Osteoblast (primary cell): ENCODE measurements at places on chromosomes 13 and 19. TPM values are rescaled to one million over a fixed set of nuclear protein-coding genes. Genes with fewer than 3 reads are reported as not detected.
A peak's percentile ranks its signal among the peaks of the same experiment; 100 is the strongest.

DNA sequence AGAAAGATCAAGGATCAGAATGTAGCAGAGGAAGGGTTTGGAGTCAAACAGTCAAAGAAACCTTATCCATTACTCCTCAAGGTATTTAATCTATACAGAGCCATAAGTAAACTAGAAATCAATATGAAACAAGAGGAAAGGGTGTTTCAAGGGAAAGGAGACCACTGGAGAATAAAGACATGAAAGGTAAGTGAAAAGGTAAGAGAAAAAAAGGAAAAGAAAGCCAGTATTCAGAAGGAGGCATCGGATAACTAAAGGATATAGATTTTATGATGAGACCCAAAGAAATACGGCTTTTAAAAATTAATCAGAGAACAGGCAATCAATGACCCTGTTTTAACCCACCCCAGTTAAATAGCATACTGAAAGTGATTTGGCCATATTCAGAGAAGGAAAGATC is 438.7 kb upstream of the MIR17HG start:
- no peaks in the 10 kb centered on the region for H3K27me3 ChIP-seq
- DNase-seq: no peak
- no peak overlapping the region for H3K27ac ChIP-seq

GRCh38 chr19:45245334-45245787 is at the start of gene EXOC3L2:
EXOC3L2 (minus strand) TSS chr19:45245407; CDS start chr19:45239045, 6,362 bp downstream.
- H3K4me3 ChIP-seq: no peak within 1 kb of the TSS
- H3K27ac ChIP-seq: no peak within 1 kb of the TSS
- H3K36me3 ChIP-seq: no peaks in the 10 kb centered on the region

DNA sequence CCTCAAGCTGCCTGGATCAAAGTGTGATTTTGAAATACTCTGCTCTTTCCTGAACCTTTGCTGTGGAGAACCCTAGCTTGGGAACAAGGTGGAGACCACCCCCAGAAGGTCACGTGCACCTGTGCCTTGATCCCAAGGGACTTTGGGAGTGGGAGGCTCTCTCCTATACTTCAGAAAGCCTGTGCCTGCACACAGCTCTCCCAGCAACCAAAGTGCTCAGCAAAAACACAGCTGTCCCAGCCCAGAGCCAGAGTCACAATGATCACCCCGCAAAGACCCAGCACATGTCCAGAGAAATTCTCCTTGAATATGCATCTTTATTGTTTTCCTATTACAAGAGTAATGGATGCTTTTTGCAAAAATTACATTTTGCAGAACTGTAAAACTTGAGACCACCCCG is 43.4 kb downstream of the TNFRSF19 start:
- peaks cover 46% of the 10 kb centered on the region for H3K4me1 ChIP-seq
- no peak for DNase-seq
- peaks cover 1% of the 10 kb centered on the region for H3K36me3 ChIP-seq
- H3K27me3 ChIP-seq: no peaks in the 10 kb centered on the region

GRCh38 chr13:45367358-45367757 is 26.4 kb upstream of the TPT1 start:
- DNase-seq: peak; percentile 93
- no peaks in the 10 kb centered on the region for H3K27me3 ChIP-seq
- peaks cover 7% of the 10 kb centered on the region for H3K4me1 ChIP-seq
- H3K36me3 ChIP-seq: peaks cover 17% of the 10 kb centered on the region
- H3K4me3 ChIP-seq: no peak overlapping the region

- H3K4me1 ChIP-seq: peaks cover 26% of the 10 kb centered on the region
- no peak overlapping the region for H3K27ac ChIP-seq
- H3K27me3 ChIP-seq: no peaks in the 10 kb centered on the region
- no peak overlapping the region for H3K4me3 ChIP-seq
Observed at GRCh38 chr13:60108589-60108988, 55.1 kb downstream of the DIAPH3 start.

GRCh38 chr13:72303941-72304746 is 423.3 kb downstream of the MZT1 start:
- H3K4me3 ChIP-seq: no peak overlapping the region
- DNase-seq: no peak
- H3K4me1 ChIP-seq: peaks cover 7% of the 10 kb centered on the region
- H3K27me3 ChIP-seq: no peaks in the 10 kb centered on the region
- no peak overlapping the region for H3K27ac ChIP-seq

GRCh38 chr13:32821149-32821688 is 195.0 kb upstream of the KL start:
- H3K36me3 ChIP-seq: no peaks in the 10 kb centered on the region
- H3K4me1 ChIP-seq: peaks cover 16% of the 10 kb centered on the region
- H3K27me3 ChIP-seq: no peaks in the 10 kb centered on the region
- DNase-seq: no peak

DNA sequence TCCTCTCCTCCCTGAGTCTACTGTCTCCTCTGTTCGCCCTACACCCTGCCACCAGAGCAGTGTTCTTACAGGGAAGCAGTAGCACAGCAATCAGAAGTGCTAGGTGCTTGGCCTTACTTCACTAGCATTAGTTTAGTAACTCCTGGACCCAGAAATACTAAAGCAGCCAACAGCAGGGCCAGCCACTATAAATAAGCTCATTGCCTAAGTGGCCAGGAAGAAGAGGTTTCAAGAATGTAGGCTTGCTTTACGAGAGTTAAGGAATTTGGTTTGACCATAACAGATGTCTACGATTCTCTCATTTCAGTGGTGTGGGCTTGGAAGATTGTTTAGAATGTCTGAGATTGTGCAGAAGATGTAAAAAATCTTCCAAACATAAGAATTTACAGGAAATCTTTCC is 103.3 kb downstream of the ZAR1L start:
- H3K4me1 ChIP-seq: peaks cover 28% of the 10 kb centered on the region
- no peaks in the 10 kb centered on the region for H3K36me3 ChIP-seq
- peak overlapping the region; percentile 6 for H3K4me3 ChIP-seq
- H3K27ac ChIP-seq: peak overlapping the region; percentile 94
- H3K27me3 ChIP-seq: no peaks in the 10 kb centered on the region
- DNase-seq: peak; percentile 78

- no peak overlapping the region for H3K4me3 ChIP-seq
- peaks cover 5% of the 10 kb centered on the region for H3K4me1 ChIP-seq
- peak; percentile 89 for DNase-seq
- peaks cover 3% of the 10 kb centered on the region for H3K27me3 ChIP-seq
- H3K36me3 ChIP-seq: no peaks in the 10 kb centered on the region
Observed at GRCh38 chr13:29749401-29750182, 100.8 kb downstream of the UBL3 start.

DNA sequence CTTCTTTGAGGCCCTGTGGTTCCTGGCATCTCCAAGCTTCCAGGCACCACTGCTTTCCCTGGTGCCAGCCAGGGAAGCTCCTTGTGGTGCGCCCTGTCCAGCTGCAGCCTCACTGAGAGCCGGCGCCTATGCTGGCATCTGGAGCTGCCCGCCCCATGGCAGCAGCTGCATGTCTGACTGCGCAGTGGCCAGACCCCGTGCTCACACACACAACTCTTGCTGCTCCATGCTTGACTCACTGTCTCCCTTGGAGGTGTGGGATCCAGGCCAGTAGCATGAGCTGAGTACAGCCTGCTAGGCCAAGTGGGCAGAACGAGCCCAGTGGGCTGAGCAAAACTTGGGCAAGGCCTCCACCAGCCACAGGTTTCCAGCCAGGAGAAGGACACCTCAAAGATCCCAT is 11.5 kb upstream of the SUPT20H start:
- H3K27me3 ChIP-seq: no peaks in the 10 kb centered on the region
- H3K4me3 ChIP-seq: no peak overlapping the region
- H3K4me1 ChIP-seq: peaks cover 4% of the 10 kb centered on the region
- no peaks in the 10 kb centered on the region for H3K36me3 ChIP-seq

DNA sequence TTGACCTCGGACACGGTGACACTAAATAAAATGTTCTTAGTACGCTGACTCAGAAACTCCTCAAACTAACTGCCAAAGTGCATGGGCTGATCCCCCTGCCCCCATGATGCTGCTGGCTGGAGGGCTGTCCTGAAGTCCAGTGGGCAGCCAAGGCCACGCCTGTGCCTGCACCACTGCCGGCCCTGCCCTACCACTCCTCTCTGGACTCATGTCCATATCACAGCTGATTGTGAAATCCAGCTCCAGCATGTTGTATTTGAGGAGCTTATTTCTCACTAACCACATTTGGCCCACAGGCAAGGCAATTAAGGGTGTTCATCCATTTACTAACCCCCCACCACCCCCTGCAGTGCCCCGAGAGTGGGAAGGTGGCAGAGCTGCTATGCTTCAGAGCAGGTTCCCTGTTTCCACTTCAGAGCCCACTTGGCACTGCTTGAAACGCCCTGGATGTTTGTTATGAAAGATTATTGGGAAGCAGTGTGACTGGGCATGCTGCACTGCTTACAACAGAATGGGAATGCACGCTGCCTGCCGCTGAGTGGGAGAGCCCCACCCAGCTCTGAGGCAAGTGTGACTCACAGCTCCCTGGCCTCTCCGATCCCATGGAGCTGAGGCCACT is 114.0 kb downstream of the UQCRFS1 start:
- peak; percentile 92 for DNase-seq
- H3K27me3 ChIP-seq: no peaks in the 10 kb centered on the region
- peaks cover 4% of the 10 kb centered on the region for H3K4me1 ChIP-seq

DNA sequence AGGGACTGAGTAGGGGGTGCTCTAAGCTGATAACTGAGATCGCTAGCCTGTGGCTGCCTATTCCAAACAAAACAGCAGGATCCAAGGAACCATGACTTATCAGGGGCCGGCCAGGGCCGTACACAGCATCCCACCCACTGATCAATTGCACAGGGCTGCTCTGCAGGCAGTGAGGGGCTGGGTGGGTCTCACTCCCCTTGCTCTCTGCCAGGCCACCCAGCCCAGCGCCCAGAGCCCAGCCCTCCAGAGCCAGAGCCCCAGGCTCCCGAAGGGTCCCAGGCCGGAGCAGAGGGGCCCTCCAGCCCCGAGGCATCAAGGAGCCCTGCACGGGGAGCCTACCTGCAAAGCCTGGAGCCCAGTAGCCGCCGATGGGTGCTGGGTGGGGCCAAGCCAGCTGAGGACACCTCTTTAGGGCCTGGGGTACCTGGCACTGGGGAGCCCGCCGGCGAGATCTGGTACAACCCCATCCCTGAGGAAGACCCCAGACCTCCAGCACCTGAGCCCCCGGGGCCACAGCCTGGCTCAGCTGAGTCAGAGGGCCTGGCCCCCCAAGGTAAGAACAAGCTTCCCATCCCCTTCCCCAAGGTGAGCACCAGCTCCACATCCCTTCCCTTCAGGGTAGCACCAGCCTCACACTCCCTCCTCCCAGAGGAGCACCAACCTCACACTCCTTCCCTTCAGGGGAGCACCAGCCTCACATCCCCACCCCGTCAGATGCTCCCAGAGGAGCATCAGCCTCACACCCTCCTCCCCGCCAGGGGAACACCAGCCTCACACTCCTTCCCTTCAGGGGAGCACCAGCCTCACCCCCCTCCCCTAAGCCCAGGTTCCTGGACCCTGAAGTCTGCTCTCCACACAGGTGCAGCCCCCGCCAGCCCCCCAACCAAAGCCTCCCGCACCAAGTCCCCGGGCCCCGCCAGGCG is 1.9 kb downstream of the SYDE1 start:
- peak; percentile 85 for DNase-seq
- H3K4me1 ChIP-seq: peaks cover 16% of the 10 kb centered on the region
- peaks cover 41% of the 10 kb centered on the region for H3K36me3 ChIP-seq
- H3K27ac ChIP-seq: no peak overlapping the region

DNA sequence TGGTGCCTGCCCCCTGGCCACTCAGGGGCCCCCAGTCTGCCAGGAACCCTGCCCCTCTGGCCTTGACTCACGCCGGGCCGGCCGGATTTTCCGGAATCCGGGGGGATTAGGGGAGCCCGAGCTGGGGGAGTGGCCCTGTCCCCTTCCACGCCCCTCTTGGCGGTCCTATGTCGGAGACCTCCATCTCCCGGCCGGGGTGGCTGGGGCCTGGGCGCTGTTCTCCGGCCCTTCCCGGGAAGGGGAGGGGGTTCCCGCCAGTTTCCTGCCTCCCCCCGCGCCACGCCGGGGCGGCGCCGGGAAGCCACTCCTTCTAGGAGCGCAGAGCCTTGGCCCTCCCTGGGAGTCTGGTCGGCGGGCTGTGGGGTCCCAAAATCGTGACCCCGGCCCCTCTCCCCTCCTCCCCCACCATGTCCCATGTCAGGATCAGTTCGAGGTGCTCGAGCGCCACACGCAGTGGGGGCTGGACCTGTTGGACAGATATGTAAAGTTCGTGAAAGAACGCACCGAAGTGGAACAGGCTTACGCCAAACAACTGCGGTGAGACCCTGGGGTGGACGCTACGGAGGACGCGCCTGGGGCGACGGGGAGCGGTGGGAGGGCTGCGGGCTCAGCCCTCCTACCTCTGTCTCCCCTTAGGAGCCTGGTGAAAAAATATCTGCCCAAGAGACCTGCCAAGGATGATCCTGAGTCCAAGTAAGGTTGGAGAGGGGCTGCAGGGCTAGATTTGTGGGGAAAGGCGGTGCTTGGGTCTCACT is 1.3 kb downstream of the TRIP10 start:
- peak overlapping the region; percentile 17 for H3K27ac ChIP-seq
- peaks cover 49% of the 10 kb centered on the region for H3K4me1 ChIP-seq
- peak; percentile 87 for DNase-seq

- no peaks in the 10 kb centered on the region for H3K36me3 ChIP-seq
- peak overlapping the region; percentile 60 for H3K4me3 ChIP-seq
- DNase-seq: no peak
- no peak overlapping the region for H3K27ac ChIP-seq
- H3K27me3 ChIP-seq: peaks cover 69% of the 10 kb centered on the region
Observed at GRCh38 chr13:20161275-20161950, 561 bp upstream of the GJA3 start.

DNA sequence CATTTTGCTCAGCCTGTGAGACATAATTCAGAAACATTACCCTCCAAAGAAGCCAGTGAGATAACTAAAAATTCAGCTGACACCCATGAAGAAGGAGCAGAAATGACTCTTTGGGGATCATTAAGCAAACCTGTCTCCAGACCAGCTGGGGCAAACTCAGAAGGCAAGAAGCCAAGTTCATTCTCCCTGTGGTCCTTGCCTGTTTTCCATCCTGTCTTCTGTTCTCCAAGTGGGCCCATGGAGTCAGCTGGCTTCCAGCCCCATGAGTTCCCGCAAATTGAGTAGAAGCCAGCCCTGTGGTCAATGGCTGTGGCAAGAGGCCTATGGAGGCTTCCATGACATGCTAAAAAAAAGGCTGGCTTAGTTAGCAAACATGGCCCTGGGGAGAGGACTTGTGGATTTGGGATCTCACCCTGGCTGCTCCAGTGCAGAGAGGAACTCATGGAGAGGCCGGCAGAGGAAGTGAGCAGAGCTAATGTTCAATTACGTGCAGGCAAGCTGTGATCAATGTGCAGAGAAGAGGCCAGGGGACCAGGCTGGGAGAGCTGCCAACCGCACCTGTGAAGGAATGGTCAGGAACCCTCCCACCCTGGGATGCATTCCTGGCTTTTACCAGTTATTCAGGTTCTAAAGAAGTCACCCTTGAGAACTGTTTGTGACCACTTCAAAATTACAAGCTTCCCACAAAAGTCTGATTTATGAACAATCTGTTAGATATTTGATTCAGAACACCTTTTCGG is 229.1 kb downstream of the TSHZ3 start:
- H3K4me3 ChIP-seq: no peak overlapping the region
- no peaks in the 10 kb centered on the region for H3K36me3 ChIP-seq
- no peak overlapping the region for H3K27ac ChIP-seq
- peaks cover 10% of the 10 kb centered on the region for H3K4me1 ChIP-seq
- H3K27me3 ChIP-seq: no peaks in the 10 kb centered on the region

- no peaks in the 10 kb centered on the region for H3K27me3 ChIP-seq
- peaks cover 25% of the 10 kb centered on the region for H3K36me3 ChIP-seq
- H3K4me3 ChIP-seq: no peak overlapping the region
- no peak overlapping the region for H3K27ac ChIP-seq
- H3K4me1 ChIP-seq: peaks cover 14% of the 10 kb centered on the region
- DNase-seq: no peak
Observed at GRCh38 chr13:110261166-110262081, 45.5 kb downstream of the COL4A1 start.

GRCh38 chr13:110479215-110479545 is 82.3 kb downstream of the RAB20 start:
- H3K36me3 ChIP-seq: peaks cover 92% of the 10 kb centered on the region
- H3K27ac ChIP-seq: no peak overlapping the region
- no peak overlapping the region for H3K4me3 ChIP-seq
- no peaks in the 10 kb centered on the region for H3K4me1 ChIP-seq
- no peaks in the 10 kb centered on the region for H3K27me3 ChIP-seq

The CERS1 gene
- 0.29 and 0.36 TPM in 2 replicates for total RNA-seq

The PEG3 gene
- 1.2 and 1.8 TPM in 2 replicates for total RNA-seq

The CYP4F22 gene
- total RNA-seq: not detected in 2 replicates
